ENCODE measurements at places on chromosomes 16 and 17.

- no peak for DNase-seq
Measured at GRCh38 chr17:82832881-82833475, 6.8 kb downstream of the ZNF750 start.

DNA sequence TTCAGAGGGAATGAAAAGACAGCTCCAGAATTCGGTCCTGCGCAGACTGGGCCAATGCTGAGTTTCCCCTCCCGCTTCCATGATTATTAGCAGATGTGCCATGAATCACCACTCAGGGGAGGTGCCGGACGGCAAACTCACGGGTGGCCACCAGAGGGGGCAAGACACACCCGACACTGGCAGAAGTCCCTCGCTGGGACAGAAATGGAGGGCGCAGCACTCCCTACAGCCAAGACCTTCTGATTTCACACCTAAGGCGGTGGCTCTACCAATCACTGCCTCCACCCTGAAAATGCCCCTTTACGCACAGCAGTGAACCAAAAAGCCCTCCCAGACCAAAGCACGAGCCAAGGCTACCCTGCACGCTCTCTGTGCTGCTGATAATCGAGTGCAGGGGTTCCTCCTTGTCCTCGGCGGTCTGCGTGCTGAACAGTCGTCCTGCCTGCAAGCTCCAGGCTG lies 26.8 kb downstream of the TRAP1 start:
- peak; percentile 93 for DNase-seq

DNA sequence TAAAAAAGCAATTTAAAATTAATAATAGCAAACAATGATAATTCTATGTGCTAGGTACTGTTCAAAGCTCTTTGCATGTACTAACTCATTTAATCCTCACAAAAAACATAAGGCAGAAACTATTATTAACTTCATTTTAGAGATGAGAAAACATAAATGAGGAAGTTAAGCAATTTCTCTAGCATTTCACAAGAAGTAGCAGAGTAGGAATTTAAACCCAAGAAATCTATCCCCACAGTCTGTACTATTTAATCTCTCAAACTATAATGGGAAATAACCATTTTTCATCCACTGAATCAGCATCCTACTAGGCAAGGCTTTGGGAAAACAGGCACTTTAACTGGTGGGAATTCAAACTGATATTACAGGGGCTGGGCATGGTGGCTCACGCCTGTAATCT lies 42.2 kb upstream of the INTS2 start:
- DNase-seq = no peak

DNA sequence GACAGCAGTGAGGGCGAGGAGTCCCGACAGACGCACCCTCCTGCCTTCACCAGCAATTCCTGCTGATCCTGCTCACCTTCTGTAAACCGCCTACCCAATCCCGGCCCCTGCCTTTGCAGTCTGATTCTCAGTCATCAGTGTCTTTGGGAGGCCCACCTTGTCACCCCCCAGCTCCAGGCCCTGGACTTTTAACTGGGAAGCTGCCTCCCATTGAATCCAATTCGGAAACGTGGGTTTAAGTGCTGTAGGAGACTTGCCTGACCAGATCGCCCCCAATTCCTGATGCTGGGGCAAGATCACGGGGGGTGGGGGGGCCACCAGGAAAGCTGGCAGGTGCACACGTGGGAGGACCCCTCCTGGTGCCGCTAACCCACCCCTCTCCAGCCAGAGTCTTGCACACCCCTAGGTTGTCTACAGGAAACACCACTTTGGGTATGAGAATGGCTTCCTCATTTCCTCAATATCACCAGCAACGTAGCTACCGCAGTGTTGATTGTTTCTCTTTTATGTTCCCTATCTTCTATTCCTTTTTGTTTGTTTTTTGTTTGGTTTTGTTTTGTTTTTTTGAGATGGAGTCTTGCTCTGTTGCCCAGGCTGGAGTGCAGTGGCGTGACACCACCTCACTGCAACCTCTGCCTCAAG lies 46.6 kb upstream of the CMIP start:
- DNase-seq = no peak

DNA sequence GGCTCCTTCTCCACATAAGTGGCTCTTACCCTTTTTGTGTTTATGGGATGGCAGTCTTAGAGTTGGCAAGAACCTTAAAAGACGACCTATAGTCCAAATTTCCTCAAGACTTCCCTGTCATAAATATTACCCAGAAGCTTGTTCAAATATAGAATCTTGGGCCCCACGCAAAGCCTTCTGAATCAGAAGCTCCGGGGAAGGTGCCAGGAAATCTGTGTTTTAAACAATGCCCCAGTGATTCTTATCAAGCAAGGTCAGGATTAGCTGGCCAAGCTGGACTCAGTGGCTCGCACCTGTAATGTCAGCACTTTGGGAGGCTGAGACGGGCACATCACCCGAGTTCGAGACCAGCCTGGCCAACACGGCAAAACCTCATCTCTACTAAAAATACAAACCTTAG lies 85.7 kb downstream of the TIMM22 start:
- DNase-seq = no peak

GRCh38 chr17:42873315-42873714 lies 22.3 kb downstream of the AOC3 start:
- no peak for DNase-seq

- no peak for DNase-seq
Measured at GRCh38 chr17:6532441-6532885, 23.9 kb downstream of the PITPNM3 start.

GRCh38 chr17:1126250-1126797 lies 53.5 kb downstream of the ABR start:
- no peak for DNase-seq
